Omental fat pad (tissue), 4 donors: ENCODE measurements at places on chromosomes 3 and 15.

- no peak for DNase-seq
Measured at GRCh38 chr15:92520914-92521623, 127.4 kb downstream of the ST8SIA2 start.

GRCh38 chr3:12192173-12192572 lies 33.5 kb upstream of the TIMP4 start:
- no peak for DNase-seq

- DNase-seq = no peak
Measured at GRCh38 chr3:4394048-4394447, 73.0 kb downstream of the SUMF1 start.

- no peak for DNase-seq
Measured at GRCh38 chr15:99969261-99969920, 236.2 kb upstream of the LYSMD4 start.

DNA sequence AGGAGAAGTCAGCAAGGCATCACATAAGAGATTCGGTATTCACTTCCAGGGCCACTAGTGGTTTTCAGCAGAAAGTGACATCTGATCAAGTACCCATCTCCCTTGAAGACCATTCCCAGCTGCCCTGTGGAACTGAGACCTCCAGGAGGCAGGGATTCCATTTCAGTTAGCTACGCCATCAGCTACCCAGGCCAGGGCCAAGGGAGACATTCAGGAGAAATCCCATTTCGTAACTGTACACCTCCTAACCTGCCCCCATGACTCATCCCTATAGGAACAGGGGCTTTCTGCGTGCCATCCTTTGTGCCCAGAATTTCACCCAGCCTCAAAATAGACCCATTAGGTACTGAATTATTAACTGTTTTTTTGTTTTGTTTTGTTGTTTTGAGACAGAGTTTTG lies 24.7 kb downstream of the SPATA12 start:
- no peak for DNase-seq

DNA sequence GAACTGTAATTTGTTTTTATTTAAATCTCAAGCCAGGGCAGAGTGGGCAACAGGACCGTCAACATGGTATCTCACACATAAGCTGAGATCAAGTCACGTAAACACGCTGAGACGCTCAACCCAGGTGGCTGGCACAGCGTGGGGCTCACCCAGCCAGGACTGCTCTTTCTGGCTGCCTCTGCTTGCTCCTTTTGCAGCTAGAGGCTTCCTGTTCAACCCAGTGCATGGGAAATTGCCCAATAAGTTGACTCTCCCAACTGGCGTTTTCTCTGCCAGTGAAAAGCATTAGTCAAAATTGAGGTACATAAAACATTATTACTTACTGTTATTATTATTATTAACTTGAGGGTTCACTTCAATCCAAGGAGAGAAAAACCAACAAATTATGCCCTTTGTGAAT lies 398.1 kb downstream of the NR2F2 start:
- DNase-seq = no peak

DNA sequence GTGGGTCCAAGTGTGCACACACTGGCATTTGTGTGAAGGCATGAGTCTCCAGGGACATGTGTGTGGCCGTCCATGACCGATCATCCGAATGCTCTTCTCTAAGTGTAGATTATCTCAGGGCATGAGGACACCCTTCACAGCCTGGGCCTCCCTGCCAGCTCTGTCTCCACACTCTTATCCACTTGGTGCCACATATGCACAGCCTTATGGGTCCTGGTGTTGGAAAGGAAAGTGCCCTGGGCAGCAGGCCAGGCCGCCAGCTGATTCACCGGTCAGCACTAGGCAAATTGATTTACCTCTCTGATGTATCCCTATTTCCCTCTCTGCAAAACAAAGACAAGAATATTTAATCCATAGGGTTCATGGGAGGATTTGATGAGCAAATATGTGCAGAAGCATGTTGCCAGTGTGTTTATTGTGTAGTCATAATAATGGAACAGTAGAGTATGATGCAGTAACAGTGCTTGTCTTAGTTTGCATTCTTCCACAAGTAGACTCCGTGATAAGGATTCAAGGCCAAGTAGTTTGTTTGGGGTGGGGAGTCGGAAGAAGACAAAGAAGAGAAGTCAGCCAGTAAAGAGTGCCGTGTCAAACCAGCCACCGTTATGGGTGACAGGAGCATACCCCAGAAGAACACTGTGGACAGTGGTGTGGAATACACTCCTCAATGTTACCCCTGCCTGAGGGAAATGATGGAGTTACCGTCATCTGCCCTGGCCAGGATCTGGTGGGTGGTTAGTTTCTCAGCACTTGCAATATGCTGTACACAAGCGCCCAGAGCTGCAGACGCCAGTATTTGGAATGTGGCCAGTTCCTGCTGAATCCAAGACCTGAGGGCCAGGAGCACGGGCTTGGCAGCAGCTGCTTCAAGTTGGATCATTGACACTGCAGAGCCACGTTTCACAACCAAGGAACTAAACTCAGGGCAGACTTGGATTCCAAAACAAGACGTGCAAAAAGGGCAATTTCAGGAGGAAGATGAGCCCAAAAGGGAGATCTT lies 85.1 kb downstream of the MTHFS start:
- DNase-seq = no peak

DNA sequence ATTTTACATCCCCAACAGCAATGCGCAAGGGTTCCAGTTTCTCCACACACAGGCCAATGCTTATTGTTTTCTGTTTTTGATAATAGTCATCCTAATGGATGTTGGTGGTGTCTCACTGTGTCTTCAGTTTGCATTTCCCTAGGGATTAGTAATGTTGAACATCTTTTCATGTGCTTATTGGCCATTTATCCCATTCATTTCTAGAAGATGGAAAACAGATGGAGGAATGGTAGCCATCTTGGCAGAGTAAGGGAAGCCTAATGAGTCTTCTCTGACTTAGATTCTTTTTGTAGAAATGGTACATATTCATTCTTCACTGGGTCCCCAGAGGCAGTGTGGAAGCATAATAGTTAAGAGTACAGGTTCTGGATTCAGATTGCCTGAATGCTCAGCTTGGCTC lies 46.8 kb upstream of the SRGAP3 start:
- no peak for DNase-seq

- DNase-seq = no peak
Measured at GRCh38 chr15:45637552-45638033, 2.8 kb downstream of the SQOR start.

GRCh38 chr15:66936109-66936860 lies 129.1 kb upstream of the SMAD3 start:
- DNase-seq = no peak

GRCh38 chr3:157043771-157044170 lies 116.2 kb downstream of the CCNL1 start:
- no peak for DNase-seq

DNA sequence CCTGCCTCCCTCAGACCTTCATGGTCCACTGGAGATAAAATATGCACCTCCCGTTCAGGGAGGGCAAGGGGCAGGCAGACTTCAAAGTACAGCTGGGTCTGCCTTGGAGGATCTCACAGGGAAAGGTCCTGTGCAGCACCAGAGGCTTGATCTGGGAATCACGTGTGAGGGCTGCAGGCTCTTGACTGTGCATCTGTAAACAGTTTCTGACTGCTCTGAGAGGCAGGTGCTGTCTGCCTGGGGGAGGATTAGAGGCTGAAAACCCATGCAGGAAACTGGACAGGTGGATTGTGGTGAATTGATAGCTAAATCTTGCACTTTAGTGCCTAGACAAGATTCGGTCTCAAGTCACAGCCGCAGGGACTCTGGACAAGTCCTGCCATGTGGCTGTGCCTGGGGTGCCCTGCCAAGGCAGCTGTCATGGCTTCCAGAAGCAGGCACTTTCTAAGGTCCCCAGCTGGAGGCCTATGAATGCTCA lies 239.3 kb downstream of the EPHB1 start:
- DNase-seq = no peak

DNA sequence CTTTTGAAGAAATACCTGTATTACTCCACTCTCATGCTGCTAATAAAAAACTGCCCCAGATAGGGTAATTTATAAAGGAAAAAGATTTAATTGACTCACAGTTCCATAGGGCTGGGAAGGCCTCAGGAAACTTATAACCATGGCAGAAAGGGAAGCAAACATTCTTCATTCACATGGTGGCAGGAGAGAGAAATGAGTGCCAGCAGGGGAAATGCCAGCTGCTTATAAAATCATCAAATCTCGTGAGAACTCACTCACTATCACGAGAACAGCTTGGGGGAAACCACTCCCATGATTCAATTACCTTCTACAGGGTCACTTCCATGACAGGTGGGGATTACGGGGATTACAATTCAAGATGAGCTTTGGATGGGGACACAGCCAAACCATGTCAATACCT lies 18.7 kb downstream of the MFSD1 start:
- DNase-seq = no peak

DNA sequence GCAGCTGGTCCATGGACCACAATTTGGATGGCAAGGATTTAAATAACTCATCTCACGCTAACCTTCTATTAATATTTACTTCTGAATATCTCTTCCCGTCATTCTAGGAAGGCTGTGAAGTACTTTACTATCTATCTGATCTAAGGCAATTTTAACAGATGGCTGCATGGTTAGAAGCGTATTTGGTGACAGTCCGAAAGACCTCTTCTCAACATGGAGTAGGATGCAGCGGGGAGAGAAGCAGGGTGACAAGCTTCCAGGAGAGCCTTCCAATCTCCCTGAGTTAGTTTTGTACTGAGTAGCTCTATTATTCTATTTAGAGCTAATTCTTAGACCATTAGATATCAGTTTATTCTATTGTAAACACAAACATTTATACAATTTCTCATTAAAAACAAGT lies 309.4 kb downstream of the PLCL2 start:
- DNase-seq = no peak

- no peak for DNase-seq
Measured at GRCh38 chr15:25933456-25934158, 70.5 kb upstream of the ATP10A start.

- DNase-seq = no peak
Measured at GRCh38 chr15:38153781-38154180, 98.9 kb upstream of the SPRED1 start.

DNA sequence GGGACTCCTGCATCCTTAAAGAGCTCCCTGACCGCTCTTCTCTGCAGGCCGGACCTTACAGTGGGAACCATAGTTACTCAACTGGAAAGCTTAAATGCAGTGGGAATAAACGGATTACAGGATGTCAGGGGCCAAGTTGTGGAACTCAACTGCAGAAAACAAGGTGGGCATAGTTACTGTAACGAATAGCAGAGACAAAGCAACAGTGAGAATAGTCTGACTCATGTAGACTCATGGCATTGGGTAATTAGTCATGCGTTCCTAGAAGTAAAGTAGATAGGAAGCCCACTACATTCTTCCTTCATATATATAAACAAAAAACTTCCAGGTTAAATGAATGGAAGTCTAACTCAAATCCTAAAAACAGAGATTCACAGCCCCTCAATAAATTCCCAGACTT lies 95.5 kb upstream of the CHRNA7 start:
- no peak for DNase-seq

GRCh38 chr15:73681856-73682599 lies 2.2 kb upstream of the CD276 start:
- no peak for DNase-seq

- no peak for DNase-seq
Measured at GRCh38 chr15:26945046-26945445, 25.9 kb upstream of the GABRG3 start.

DNA sequence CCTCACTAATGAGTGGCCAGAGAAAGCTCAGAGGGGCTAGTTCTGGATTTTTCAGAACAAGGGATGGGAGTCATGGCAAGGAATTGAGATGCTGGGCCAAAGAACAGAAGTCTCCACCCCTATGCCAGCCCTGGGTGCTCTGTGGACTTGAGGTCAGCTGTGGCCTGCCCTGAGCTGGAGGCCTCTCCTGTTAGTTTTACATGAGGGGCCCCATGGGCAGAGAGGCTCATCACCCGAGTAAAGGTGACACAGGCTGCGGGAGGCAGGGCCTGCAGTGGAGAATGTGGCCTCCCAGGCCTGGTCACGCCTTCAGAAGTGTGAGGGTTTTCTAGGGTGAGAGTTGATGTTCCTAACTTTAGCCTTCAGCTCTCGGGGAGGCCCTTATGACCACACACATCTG lies 44.9 kb downstream of the ABHD5 start:
- no peak for DNase-seq

GRCh38 chr15:57388464-57388863 lies 12.2 kb downstream of the CGNL1 start:
- DNase-seq = no peak
